ENCODE measurements at places on chromosomes 11 and 22.

- H3K4me3 ChIP-seq: no peak overlapping the region
- no peak for DNase-seq
- H3K27ac ChIP-seq: no peak overlapping the region
Observed at GRCh38 chr11:128607819-128608218, 20.5 kb upstream of the ETS1 start.

GRCh38 chr11:46363031-46363407, 15.8 kb downstream of the DGKZ start:
- H3K4me1 ChIP-seq: peaks cover 18% of the 10 kb centered on the region
- no peak for DNase-seq
- peak overlapping the region; percentile 61 for H3K27ac ChIP-seq
- no peak overlapping the region for H3K4me3 ChIP-seq

DNA sequence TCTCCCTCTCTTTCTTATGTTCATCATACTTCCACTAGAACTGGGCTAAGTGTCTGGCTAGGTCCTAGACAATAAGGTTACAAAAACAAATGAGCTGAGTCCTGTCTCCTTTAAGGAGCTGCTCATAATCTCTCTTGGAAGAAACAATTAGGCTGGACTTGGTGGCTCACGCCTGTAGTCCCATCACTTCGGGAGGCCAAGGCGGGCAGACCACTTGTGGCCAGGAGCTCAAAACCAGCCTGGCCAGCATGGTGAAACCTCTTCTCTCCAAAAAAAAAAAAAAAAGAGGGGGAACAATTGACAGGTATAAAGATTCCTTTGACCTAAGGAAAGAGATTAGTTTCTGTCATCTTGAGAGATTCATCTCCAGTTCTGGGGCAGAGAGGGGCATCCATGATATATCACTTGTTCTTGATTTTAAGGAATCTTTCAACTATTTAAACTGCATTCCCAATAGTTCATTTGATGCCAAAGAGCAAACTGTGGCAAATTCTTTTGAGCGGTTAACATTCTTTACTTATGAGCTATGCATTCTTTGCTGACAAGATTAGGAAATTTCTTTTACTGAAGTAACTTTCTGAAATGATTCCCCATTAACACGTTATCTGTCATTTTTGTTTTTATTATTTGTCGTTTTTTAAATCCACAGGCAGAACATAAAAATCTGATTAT, 125.5 kb downstream of the C11orf87 start:
- no peak overlapping the region for H3K27ac ChIP-seq
- no peaks in the 10 kb centered on the region for H3K36me3 ChIP-seq
- no peak for DNase-seq
- no peak overlapping the region for H3K4me3 ChIP-seq
- H3K27me3 ChIP-seq: no peaks in the 10 kb centered on the region

- no peaks in the 10 kb centered on the region for H3K27me3 ChIP-seq
- no peaks in the 10 kb centered on the region for H3K36me3 ChIP-seq
- no peak for DNase-seq
Observed at GRCh38 chr11:13183826-13184196, 93.8 kb upstream of the BMAL1 start.

GRCh38 chr11:119373921-119374631, 7.4 kb downstream of the USP2 start:
- H3K27me3 ChIP-seq: no peaks in the 10 kb centered on the region
- no peaks in the 10 kb centered on the region for H3K36me3 ChIP-seq
- no peak overlapping the region for H3K4me3 ChIP-seq
- H3K4me1 ChIP-seq: peaks cover 7% of the 10 kb centered on the region
- no peak overlapping the region for H3K27ac ChIP-seq
- no peak for DNase-seq

GRCh38 chr11:123653827-123654565, 428 bp downstream of the SCN3B start:
- H3K27ac ChIP-seq: no peak overlapping the region
- DNase-seq: no peak
- no peaks in the 10 kb centered on the region for H3K36me3 ChIP-seq
- peak overlapping the region; percentile 70 for H3K4me3 ChIP-seq
- peaks cover 8% of the 10 kb centered on the region for H3K4me1 ChIP-seq

- no peak overlapping the region for H3K4me3 ChIP-seq
- H3K27me3 ChIP-seq: no peaks in the 10 kb centered on the region
- DNase-seq: no peak
- H3K27ac ChIP-seq: no peak overlapping the region
Observed at GRCh38 chr11:26702406-26702805, 19.5 kb downstream of the SLC5A12 start.

- H3K27me3 ChIP-seq: no peaks in the 10 kb centered on the region
- H3K36me3 ChIP-seq: no peaks in the 10 kb centered on the region
- H3K4me3 ChIP-seq: no peak overlapping the region
- no peak for DNase-seq
Observed at GRCh38 chr11:2276280-2277007, 6.1 kb upstream of the ASCL2 start.

GRCh38 chr11:10945196-10945595, 87.3 kb upstream of the ZBED5 start:
- H3K4me1 ChIP-seq: peaks cover 17% of the 10 kb centered on the region
- no peak for DNase-seq
- H3K4me3 ChIP-seq: no peak overlapping the region
- H3K27ac ChIP-seq: no peak overlapping the region

GRCh38 chr11:19121646-19122045, 4.7 kb downstream of the ZDHHC13 start:
- no peaks in the 10 kb centered on the region for H3K27me3 ChIP-seq
- H3K27ac ChIP-seq: no peak overlapping the region
- no peak overlapping the region for H3K4me3 ChIP-seq
- peaks cover 10% of the 10 kb centered on the region for H3K4me1 ChIP-seq
- H3K36me3 ChIP-seq: no peaks in the 10 kb centered on the region

- H3K27ac ChIP-seq: no peak overlapping the region
- H3K4me1 ChIP-seq: no peaks in the 10 kb centered on the region
- DNase-seq: no peak
- H3K27me3 ChIP-seq: no peaks in the 10 kb centered on the region
Observed at GRCh38 chr22:49208004-49208402, 619.7 kb downstream of the BRD1 start.

GRCh38 chr11:129637473-129637872, 178.2 kb upstream of the TMEM45B start:
- DNase-seq: no peak
- H3K4me3 ChIP-seq: no peak overlapping the region
- H3K27ac ChIP-seq: no peak overlapping the region
- no peaks in the 10 kb centered on the region for H3K36me3 ChIP-seq
- no peaks in the 10 kb centered on the region for H3K4me1 ChIP-seq

GRCh38 chr11:43868852-43869567, 11.6 kb upstream of the ALKBH3 start:
- DNase-seq: no peak
- no peaks in the 10 kb centered on the region for H3K4me1 ChIP-seq
- no peak overlapping the region for H3K4me3 ChIP-seq

GRCh38 chr11:32297611-32298011, 137.7 kb downstream of the WT1 start:
- H3K27ac ChIP-seq: no peak overlapping the region
- no peak overlapping the region for H3K4me3 ChIP-seq
- no peak for DNase-seq
- no peaks in the 10 kb centered on the region for H3K4me1 ChIP-seq

GRCh38 chr22:37218399-37218770, 6.1 kb upstream of the SSTR3 start:
- H3K27ac ChIP-seq: no peak overlapping the region
- no peak overlapping the region for H3K4me3 ChIP-seq
- no peaks in the 10 kb centered on the region for H3K27me3 ChIP-seq
- H3K4me1 ChIP-seq: no peaks in the 10 kb centered on the region
- DNase-seq: no peak
- H3K36me3 ChIP-seq: no peaks in the 10 kb centered on the region

DNA sequence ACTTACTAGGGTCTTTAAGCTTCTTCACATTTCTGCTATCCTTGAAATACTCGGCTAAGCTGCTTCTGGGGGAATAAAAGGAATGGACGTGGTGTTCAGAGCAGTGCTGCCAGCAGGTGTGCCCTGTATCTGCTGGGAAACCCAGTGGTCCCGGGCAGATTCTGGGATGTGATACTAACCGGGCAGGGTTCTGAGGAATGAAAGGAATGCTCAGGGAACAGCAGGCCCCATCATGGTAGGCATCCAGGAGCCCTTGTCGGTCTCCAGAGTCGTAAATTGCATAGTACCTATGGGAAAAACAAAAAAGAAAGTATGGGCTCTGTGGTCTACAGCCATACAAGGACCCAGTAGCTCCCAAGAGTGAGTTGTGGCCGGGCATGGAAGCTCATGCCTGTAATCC, 4.5 kb upstream of the TMEM223 start:
- DNase-seq: no peak
- no peaks in the 10 kb centered on the region for H3K27me3 ChIP-seq
- H3K4me3 ChIP-seq: no peak overlapping the region
- H3K36me3 ChIP-seq: peaks cover 84% of the 10 kb centered on the region
- no peak overlapping the region for H3K27ac ChIP-seq

GRCh38 chr22:24753914-24754313, 20.6 kb downstream of the PIWIL3 start:
- H3K27me3 ChIP-seq: peaks cover 1% of the 10 kb centered on the region
- no peaks in the 10 kb centered on the region for H3K4me1 ChIP-seq
- no peak for DNase-seq
- no peaks in the 10 kb centered on the region for H3K36me3 ChIP-seq
- no peak overlapping the region for H3K27ac ChIP-seq

GRCh38 chr11:1472180-1473005, 14.2 kb downstream of the MOB2 start:
- DNase-seq: no peak
- H3K27ac ChIP-seq: no peak overlapping the region
- H3K36me3 ChIP-seq: peaks cover 61% of the 10 kb centered on the region
- peaks cover 16% of the 10 kb centered on the region for H3K4me1 ChIP-seq
- H3K27me3 ChIP-seq: no peaks in the 10 kb centered on the region
- no peak overlapping the region for H3K4me3 ChIP-seq

GRCh38 chr22:43085658-43086606, 3.3 kb downstream of the TTLL1 start:
- no peaks in the 10 kb centered on the region for H3K27me3 ChIP-seq
- no peak overlapping the region for H3K4me3 ChIP-seq
- no peak for DNase-seq
- H3K36me3 ChIP-seq: no peaks in the 10 kb centered on the region
- no peak overlapping the region for H3K27ac ChIP-seq

- no peaks in the 10 kb centered on the region for H3K27me3 ChIP-seq
- no peak overlapping the region for H3K27ac ChIP-seq
- no peaks in the 10 kb centered on the region for H3K36me3 ChIP-seq
- H3K4me1 ChIP-seq: no peaks in the 10 kb centered on the region
Observed at GRCh38 chr22:41826430-41827383, 6.2 kb upstream of the SREBF2 start.

DNA sequence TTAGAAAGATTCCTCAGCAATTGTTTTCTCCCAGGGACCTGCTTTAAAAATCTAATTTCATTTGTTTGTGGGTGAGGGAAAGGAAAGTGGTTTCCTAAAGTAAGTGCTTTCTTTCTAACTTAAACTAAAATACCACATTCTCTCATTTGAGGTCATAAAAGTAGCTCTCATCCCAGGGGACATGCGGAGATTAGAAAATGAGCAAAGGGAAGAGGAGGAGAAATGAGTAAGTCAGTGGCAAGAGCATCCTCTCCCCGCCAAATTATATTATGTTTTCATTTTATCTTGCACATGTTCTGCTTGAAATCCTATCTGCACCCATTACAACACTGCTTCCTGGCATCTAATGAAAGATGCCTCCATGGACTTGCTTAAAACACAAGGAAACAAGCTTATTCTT, 191.4 kb downstream of the ARHGAP42 start:
- H3K27me3 ChIP-seq: no peaks in the 10 kb centered on the region
- H3K36me3 ChIP-seq: no peaks in the 10 kb centered on the region
- DNase-seq: no peak

- no peak for DNase-seq
- H3K4me1 ChIP-seq: no peaks in the 10 kb centered on the region
- no peaks in the 10 kb centered on the region for H3K36me3 ChIP-seq
- H3K27ac ChIP-seq: no peak overlapping the region
Observed at GRCh38 chr11:61666684-61667297, 13.4 kb upstream of the DAGLA start.

- DNase-seq: no peak
- H3K4me1 ChIP-seq: no peaks in the 10 kb centered on the region
- no peaks in the 10 kb centered on the region for H3K27me3 ChIP-seq
- H3K27ac ChIP-seq: no peak overlapping the region
Observed at GRCh38 chr11:15835788-15836411, 520.4 kb downstream of the SOX6 start.

- no peak for DNase-seq
- H3K4me1 ChIP-seq: no peaks in the 10 kb centered on the region
- no peak overlapping the region for H3K27ac ChIP-seq
- H3K4me3 ChIP-seq: no peak overlapping the region
Observed at GRCh38 chr11:128153697-128154048, 433.7 kb downstream of the ETS1 start.

DNA sequence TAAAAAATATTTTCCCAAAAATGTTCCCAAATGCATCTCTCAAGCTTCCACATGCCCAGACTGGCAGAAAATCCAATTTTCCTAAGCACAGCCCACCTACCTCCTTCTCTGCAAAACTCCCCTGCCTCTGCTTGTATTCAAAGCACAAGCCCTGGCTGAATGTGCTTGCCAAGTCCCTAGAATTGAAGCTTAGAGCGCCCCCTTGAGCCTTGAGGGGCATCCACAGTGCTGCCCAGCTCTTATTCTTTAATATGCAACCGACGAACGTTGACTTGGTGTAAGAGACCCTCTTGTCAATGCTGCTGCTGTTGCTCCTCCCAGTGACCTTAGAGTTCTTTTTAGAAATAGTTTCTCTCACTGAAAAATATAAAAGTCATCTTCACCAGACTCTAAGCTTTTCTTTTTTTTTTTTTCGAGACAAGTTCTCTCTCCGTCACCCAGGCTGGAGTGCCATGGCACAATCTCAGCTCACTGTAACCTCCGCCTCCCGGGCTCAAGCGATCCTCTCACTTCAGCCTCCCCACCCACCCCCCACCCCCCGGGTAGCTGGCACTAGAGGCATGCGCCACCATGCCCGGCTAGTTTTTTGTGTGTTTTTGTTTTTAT, 63.5 kb upstream of the CAPRIN1 start:
- H3K27me3 ChIP-seq: no peaks in the 10 kb centered on the region
- no peaks in the 10 kb centered on the region for H3K4me1 ChIP-seq
- peak; percentile 8 for DNase-seq
- H3K36me3 ChIP-seq: no peaks in the 10 kb centered on the region

DNA sequence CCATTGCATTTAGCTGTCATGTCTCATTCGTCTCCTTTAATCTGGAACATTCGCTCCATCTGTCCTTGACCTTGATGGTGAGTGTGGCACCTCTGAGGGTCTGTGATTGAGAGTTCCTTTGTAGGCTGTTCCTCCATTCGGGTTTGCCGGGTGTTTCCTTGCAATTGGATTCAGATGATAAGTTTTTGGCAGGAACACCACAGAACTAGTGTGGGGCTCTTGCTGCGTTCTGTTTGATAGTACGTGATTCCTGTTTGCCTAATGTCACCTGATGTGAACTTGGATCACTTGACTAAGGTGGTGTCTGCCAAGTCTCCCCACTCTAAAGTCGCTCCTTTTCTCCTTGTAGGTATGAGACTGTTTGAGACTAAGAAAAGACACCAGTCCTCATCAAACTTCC, 109.7 kb upstream of the TMEM45B start:
- no peak overlapping the region for H3K4me3 ChIP-seq
- H3K27me3 ChIP-seq: no peaks in the 10 kb centered on the region
- no peak for DNase-seq
- H3K4me1 ChIP-seq: no peaks in the 10 kb centered on the region
- no peaks in the 10 kb centered on the region for H3K36me3 ChIP-seq
- H3K27ac ChIP-seq: no peak overlapping the region
